ENCODE measurements at places on chromosomes 1 and 21.

- DNase-seq: no peak
Measured at GRCh38 chr1:179966551-179966950, 11.9 kb downstream of the CEP350 start.

- no peak for DNase-seq
Measured at GRCh38 chr1:201260648-201261311, 22.5 kb upstream of the PKP1 start.

- DNase-seq: no peak
Measured at GRCh38 chr21:34166468-34166867, 93.1 kb downstream of the MRPS6 start.

GRCh38 chr1:238710697-238711096 lies 675.7 kb upstream of the CHRM3 start:
- DNase-seq: peak; percentile 1

DNA sequence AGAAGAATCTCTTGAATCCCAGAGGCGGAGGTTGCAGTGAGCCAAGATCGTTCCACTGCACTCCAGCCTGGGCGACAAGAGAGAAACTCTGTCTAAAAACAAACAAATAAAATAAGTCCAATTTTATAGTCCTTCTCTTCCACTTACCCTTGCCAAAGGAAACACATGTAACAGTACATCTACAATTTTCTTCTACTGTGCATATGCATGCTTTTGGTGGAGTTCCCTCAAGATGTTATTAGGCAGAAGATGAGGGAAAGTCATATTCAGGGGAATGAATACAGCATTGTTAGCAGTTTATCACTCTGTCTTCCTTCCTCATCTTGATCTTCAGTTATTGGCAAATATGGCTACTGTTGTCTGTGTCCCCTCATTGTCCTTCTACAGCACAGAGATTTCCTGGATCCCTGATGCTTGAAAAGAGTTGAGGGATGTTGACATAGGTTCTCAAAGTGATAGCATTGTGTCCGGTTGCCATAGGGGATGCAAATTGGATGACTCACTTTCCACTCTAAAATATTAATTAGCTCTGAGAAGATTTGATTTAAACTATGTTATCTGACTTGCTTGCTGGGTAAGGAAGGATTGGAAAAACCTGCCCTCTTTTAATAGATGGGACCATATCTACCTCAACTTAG lies 1173.6 kb downstream of the KCNT2 start:
- no peak for DNase-seq

DNA sequence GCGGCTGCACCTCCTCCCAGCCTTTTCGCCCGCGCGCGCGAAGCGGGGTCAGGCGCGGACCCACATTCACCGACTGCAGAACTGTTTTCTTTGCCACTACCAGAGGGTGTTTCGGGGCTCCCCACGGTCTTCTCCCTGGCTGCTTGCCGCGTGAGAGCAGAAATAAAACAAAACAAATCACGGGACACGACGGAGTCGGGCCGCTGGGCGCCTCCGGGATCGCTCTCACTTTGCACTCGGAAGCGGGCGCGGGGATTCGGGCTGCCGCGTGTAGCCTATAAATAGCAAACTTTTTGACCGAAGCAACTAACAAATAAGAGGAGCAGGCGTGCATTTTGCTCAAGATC lies 412.3 kb upstream of the ESRRG start:
- no peak for DNase-seq

- DNase-seq: no peak
Measured at GRCh38 chr1:38004284-38005108, 818 bp downstream of the FHL3 start.

Measured in inflammatory macrophage (primary cell).